MG63 (cell line): ENCODE measurements at places on chromosomes 2 and 18. TPM values are rescaled to one million over a fixed set of nuclear protein-coding genes. Genes with fewer than 3 reads are reported as not detected.

Gene SLC35G4
- total RNA-seq, result not detected in 2 replicates

Gene SP100
- 63.5 and 69.0 TPM in 2 replicates for total RNA-seq

Gene C2orf66
- total RNA-seq, result not detected in 2 replicates

Gene CYP26B1
- 5.4 and 10.6 TPM in 2 replicates for total RNA-seq

DNA sequence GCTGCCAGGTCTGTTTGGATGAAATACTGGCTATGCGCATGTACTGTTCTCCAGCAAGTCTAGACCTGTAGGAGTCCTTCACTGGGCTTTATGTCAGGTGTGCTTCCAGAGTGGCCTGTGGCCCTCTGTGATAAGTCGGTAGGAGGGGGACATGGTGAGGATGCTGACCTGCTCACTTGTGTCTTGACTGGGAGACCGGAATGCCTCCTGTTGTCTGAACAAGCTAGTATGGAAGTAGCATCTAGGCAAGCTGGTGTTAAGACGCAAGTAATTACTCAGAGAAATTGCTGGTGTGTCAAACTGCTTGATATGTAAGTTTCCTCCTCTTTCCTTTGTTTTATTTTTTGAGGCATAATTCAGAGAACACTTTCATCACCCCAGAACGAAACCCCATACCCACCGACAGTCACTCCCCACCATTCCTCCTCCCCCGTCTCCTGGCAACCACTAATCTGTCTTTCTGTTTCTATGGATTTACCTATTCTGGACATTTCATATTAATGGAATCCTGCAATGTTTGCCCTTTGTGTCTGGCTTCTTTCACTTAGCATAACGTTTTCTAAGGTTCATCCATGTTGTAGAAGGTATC is 76.4 kb downstream of the TMEM247 start:
- no peak for DNase-seq

GRCh38 chr2:236938126-236938525 is 147.6 kb upstream of the COPS8 start:
- DNase-seq, result no peak

- DNase-seq, result no peak
Measured at GRCh38 chr2:36449943-36450392, 94.4 kb downstream of the CRIM1 start.

DNA sequence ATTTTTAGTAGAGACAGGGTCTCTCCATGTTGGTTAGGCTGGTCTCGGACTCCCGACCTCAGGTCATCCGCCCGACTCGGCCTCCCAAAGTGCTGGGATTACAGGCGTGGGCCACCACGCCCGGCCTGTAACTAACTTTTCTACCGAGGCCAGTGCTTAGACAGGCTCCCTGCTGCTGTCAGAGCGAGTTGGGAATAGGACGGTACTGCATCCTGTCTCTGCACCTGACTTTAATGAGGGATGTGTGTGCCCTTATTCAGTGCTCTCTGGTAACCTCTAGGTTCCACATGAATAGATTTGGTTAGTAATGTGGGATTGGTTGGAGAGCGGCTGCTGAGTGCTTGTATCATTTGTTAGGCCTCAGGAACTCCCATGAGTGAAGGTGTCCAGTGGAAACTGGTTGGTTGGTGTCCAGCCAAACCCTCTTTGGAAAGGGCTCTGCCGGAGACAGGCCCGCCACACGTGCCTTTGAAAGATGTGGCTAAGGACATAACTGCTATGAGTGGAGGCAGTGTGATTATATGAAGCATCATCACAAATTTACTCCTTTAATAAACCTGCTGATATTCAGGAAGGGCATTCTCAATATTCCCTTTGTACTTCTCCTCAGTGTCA is 36.6 kb downstream of the MYOM1 start:
- no peak for DNase-seq

DNA sequence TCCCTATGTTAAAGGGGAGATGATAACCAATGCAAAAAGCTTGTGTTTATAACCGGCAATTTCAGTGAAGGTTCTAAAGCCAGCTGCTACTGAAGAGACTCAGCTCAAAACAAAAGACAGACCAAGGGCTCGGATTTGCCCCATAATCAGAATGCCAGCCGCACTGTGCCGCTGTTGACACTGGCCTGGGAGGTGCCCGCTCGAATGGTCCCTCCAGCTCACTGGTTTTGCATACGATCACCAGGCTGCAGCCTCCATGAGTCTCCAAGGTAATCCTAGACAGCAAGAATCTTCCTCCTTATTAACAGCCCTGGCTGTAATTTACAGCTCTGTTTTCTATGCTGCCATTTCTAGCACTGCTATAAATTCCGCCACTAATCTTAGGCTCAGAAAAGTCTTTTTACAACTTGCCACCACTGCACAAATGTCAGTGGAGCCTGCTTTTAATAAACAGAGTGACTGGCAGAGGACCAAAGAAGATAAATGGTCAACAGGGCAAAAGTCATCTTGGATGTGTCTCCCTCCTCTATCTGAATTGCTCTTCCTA is 155.7 kb upstream of the SH3BP4 start:
- DNase-seq, result no peak

GRCh38 chr2:196365145-196365544 is 193.8 kb upstream of the STK17B start:
- DNase-seq, result no peak

DNA sequence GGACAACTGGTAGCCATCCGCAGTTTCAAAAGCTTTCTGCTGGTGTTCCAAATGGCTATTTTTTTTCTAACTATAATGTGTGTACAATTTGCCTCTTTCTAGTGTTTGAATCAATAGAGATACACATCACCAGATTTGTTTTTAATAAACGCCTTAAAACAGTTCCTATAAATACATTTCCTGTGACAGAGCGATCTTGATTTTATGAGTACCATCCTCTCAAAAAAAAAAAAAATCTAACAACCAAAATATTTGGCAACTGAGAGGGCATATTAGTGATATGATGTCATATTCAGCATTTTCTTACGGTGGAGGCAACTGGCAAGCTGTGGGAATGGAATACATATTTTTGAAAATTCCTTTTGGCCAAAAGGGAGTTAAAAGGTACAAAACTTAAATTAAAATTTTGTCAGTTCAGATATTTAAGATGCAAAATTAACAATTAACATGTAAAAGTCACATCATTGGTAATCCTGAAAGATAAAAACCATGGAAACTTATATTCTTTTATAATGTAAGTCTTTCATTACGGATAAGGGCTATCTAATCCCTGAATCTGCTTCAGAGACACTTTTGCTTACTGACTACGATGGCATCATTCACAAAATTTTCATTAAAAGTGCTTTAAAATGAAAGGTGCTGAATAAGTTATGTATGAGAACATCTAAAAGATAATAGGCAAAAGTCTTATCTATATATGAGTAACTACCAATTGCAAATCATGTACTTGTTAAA is 268.4 kb downstream of the TCF4 start:
- no peak for DNase-seq

DNA sequence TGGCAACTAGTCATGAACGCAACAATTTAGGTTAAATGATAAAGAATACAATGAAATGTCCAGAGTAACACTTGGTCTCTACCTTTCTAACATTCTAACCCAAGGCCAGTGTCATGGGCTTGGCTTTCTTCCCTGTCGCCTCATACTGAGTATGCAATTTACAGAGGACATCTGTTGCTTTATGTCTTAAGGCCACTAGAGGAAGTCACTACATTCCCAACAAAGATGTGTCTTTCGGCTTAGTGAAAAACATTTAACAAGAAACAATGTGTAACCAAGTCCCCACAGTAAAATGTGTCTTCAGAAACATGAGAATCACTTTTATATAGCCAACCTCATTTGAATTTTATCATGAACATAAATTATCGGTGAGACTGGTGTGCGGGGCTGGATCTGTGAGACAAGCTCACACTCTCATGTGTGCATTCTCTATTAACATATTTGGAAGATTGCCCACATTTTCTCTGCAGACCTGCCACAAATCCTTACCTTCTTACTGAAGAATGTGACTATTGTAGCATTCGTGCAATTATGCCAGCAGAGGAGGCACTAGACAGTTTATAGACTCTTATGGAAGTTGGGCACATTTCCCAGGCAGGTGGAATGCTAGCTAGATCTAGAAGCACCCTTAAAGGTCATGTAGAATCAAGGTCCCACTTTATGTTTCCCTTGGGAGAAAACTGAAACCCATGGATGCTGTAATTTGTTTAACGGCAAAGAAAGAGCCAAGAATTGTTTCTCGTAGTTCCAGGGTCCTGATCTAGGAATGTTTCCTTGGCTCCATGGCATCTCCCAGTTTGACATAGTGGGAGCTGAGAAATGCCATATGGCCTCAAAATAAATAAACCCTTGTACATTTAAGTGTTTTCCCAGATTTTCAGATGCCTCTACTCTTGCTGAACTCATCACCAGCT is 101.8 kb downstream of the CD226 start:
- DNase-seq, result no peak

DNA sequence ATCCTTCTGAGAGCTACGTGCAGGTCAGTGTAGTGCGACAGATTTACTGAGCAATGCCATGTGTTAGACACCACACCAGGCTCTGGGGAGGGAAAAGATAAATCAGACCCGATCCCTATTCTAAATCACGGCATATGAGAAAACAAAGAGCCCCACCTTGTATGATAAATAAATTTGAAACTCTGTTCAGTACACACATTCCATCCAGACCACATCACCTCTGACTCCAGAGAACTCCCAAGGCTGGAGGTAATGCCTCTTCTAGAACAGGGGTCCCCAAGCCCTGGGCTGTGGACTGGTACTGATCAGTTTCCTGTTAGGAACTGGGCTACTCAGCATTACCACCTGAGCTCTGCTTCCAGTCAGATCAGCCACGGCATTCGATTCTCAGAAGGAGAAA is 77.3 kb downstream of the QPCT start:
- no peak for DNase-seq

DNA sequence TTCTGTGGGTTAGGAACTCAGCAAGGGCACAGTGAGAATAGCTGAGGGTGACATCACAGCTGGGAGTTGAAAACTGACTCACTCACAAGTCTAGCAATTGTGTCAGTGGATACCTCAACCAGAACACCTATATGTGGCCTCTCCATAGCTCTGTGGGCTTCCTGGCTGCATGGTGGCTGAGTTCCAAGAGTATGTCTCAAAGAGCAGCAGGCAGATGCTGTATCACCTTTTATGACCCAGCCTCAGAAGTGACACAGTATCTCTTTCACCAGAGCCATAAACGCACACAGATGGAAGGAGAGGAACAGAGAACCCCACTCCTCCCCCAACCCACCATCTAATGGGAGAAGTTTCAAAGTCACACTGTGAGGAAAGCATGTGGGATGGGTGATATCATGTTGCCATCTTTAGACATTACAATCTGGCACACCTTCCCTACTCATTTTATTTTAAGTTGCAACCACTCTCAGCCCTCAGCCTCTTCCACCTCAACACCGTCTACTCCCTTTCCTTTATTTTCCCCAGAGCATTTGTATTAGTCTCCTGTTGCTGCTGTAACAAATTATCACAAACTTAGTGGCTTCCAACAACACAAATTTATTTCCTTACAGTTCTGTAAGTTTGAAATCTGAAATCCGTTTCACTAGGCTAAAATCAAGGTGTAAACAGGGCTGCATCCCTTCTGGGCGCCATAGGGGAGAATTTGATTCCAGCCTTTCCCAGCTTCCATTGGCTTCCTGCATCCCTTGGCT is 134.6 kb upstream of the SPATS2L start:
- DNase-seq, result no peak

DNA sequence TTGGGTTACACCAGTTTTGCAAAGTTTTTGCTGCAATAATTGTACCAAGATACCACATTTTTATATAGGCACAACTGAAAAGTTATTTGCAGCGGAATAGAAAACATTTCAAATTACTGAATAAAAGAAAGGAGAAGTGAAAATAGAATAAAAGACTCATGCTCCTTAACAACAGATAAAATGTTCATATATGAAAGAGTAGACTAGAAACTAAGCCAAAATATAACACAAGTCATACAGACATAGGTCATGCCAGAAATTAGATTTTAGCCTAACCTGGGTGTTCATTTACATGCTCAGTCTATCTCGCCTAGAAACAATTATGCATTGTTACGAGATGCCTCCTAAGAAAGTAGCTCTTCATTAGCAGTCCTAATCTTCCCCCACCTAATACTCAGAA is 16.4 kb upstream of the MAP3K20 start:
- DNase-seq, result no peak

DNA sequence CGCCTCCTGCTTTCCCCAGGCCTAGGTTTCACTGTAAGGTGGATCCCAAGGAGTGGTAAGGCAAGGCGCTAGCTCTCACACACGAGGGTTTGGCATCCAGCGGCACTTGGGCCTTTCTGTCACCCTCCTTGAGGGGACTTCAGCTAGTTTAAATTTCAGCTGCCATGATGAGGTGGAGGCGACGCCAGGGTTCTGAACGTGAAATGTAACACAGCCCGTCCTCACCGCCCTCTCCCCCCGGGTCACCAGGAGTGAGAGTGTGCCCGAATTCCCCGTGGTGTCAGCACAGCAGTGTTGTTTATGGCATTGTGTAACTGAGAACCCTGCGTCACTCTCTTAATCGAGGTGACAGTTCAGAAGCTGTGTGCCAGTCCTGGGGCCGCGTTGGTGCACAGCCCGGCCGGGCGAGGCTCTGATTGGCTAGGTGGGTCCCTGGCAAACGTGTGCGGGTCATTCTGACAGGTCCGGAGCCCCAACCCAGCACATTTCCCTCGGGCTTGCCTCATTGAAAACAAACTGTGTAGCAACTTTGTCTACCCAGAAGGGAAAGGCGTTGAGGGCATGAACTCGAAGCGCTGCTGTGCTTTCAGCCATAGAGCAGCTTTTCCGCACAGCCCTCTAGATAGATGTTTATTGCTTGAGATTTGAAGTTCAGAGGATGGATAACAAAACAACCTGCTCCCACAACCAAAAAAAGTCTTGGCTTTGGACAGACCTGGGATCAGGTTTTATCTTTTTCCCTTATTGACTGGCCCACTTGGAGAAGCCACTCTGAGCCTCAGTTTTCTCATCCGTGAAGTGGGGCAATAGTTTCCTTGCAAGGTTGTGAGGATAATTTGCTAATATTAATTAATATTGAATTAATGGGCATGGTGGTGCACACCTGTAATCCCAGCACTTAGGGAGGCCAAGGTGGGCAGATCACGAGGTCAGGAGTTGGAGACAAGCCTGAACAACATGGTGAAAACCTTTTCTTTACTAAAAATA is 4.9 kb downstream of the CIDEA start:
- DNase-seq, result no peak
